ENCODE measurements at places on chromosomes 5 and 9.

DNA sequence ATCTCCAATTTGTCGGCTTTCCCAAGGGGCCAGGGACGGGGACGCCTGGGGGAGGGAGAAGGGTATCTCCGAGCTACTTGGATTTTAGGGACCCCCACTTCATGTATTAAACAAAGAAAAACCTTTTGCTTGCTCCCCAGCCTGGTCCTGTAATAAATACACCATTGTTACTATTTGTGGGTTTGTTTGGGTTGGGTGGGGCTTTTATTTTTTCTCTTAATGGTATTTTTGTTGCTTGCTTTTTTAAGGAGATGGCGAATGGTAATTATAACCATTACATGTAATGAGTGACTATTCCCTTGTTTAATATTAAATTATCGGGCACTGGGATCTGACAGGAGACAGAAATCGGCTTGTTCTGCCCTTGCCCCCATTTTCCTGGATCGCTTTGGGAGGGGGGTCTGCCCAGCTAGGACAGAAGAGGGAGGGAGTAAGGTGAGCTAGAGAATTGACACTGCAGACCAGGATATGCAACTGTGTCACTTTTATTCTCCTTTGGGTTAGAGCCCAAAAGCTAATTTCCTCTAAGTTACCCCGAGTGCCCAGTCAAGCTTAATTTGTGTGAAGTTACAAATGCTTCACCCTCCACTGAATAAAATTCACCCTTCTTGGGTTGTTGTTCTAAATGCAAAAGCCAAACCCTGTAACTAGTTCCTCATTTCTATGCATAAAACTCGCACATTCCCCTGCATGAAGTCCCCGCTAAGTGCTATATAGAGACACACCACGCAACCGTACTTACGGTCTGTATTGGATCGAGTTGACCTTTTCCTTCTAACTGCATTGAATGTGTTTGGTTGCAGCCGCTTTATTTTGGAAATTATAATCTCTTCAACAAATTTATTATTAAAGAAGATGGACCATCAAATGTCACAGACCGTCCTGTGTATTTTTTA lies 1.6 kb upstream of the ZNF608 start:
- no peak for DNase-seq

DNA sequence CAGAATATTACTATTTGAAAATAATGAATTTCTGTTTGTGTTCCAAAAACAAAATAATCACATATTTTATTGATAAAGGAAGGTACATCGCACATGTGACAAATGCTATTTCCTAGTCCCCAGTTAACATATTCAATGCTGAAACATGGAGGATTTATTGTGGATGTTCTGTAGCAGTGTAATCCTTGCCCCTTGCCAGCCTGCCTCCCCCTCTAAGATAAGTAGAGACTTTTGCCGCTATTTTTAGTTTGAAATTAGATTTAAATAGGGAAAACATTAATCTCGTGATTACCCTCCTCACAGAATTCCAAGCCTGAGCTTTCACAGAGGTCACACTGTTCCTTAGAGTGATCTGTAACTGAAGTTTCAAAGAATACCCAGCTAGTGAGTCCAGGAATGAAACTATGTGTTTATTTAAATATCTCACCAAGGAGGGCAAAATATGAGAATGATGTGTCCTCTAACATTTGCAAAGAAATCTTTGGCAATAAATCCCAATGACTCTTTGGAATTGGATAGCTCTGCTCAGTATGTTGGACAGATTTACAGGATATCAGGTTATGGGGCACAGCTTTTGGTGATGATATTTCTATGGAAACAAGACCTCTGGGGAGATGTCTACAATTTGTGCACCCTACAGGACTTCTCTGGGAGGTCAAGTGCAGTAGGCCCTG lies 17.3 kb downstream of the CTXN3 start:
- no peak for DNase-seq

DNA sequence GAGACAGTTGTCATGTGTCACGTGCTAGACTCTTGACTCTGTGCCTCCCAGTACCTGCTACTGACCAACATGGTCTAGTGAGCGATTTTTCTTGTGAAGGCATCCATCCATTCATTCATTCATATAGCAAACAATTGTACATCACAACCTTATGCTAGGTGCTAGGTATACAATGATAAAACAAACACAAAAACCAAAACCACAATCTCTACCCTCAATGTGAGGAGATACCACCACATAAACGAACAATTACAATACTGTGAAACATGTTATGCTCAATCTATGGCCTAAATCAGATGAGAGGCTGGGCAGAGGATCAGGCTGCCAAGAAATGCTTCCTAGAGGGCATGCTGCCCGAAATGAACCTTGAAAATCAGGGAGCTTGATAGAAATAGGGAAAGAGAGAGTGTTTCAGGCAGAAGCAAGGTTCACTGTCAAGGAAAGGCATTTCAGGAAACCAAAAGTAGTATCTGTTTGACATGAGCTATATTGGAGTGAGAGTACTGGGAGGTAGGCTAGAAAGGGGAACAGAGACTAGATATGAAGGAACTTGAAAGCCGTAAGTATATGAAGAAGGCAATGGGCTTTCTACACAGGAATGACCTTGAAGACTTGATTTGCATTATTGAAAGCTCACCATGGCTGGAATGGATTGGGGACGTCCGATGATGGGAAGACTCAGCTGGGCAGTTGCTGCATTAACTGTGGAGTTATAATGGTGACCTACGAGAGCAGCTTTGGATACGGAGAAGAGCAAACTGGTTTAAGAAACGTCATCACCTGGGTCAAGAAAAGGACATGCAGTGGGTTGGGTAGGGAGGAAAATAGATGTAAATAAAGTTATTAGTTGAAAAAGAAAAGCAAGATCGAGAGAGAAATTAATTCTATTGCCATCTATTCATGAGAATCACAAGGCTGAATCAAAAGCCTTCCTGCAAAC lies 90.1 kb downstream of the THBS4 start:
- no peak for DNase-seq

- DNase-seq, result no peak
Observed at GRCh38 chr9:135516132-135516860, 4.9 kb upstream of the LCN1 start.

- no peak for DNase-seq
Observed at GRCh38 chr5:56094579-56095361, 100.0 kb upstream of the IL6ST start.

Measured in brain pericyte (primary cell).